Activated naive CD4-positive, alpha-beta T cell treated with anti-CD3 and anti-CD28 coated beads, Interleukin-2, amount 50 U/mL, for 16 hours (primary cell): ENCODE measurements at places on chromosomes 5 and 9.

GRCh38 chr5:40497573-40497972, 182.1 kb upstream of the PTGER4 start:
- DNase-seq: no peak

DNA sequence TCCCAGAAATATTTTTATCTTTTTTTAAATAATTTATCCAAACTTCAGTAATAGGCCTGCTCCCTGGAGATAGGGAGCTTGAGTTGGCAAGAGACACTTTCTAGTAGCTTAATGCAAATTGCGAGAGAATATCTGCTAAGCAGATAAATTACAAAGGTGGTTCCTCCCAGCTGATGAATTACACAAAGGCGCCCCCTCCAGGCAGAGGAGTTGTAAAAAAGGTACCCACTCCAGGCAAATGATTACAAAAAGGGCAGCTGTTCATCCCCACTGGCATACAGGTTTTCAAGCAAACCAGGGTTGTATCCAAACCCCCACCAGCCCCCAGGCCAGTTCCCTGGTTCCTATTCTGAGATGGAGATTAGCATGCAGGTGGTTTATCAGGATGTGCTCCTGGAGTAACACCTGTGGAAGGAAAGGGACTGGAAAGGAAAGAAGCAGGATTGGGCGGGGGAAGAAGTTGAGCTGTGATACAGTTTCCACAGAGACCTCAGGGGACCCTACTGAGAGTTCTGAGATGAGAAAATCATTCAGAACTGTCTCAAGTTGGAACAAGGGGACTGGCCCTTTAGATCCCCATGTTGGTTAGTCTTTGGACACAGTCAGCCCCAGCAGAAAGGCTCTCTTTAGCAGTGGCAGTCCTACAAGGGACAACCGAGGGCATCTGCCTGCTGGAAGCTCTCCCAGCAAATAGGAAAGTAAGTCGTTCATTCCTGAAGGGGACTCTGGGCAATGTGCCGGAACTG, 25.5 kb downstream of the ESM1 start:
- no peak for DNase-seq

- DNase-seq: no peak
Observed at GRCh38 chr5:133907075-133907474, 61.4 kb downstream of the C5orf15 start.

DNA sequence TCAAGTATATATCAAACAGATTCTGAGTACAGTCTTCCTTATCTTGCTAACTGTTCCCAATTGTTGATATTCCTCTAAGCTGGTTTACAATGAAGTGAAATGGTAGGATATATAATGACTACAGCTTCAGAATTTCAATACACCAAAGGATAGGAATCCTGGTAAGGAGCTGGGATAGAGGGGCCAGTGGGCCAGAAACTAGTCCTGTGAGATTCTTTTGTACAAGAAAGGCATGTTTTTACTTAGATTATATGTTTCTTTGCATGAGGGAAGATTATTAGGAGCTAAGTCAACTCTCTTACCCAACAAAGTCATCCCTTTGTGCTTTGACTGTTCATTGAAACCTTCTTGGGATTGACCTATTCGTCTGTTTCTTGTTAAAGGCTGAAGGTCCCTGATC, 435.7 kb downstream of the PLK2 start:
- no peak for DNase-seq
